Fibroblast of skin of right biceps (primary cell): ENCODE measurements at places on chromosomes 4 and X.

DNA sequence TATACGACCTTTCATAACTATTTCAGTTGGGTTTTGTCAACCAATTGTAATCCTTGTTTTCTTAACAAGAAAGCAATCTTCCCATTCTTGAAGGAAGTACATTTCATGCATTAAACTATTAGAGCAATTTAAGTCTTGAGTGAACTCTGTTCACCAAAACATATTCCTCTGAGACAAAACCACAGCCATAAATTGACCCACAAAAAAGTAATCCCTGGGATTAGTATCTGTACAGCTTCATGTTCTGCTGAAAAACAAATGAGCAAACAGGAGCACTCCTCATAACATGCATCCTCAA, 207.0 kb upstream of the PDE5A start:
- DNase-seq, result peak; percentile 7

DNA sequence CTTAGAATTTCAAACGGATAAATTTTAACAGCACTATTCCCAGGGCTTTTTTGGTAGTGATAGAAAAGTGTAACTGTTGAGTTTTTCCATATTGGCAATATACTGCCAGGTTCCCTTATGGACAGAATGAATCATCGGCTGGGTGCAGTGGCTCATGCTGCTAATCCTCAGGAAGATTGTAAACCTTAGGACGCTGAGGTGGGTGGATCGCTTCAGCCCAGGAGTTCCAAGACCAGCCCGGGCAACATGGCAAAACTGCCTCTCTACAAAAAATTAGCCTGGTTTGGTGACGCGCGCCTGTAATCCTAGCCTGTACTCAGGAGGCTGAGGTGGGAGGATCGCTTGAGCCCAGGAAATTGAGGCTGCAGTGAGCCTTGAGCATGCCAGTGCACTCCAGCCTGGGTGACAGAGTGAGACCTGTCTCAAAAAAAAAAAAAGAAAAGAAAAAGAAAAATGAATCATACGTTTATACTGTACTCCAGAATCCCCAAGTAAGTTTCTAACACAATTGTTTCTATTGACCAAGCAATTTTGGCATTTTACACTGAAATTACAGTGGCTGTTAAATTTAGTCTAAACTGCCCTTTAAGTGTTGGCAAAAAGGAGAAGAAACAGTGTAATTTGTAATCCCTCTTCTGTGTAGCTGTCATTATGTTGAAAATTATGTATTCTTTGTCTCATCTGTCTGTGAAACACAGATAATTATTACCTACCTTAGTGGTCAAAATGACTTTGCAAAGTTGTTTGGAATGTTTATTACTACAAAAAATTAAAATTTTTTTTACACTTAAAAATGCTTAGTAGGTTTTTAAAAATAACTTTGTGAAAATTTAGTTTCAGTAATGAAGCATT, 1.8 kb downstream of the SLC30A9 start:
- peak; percentile 6 for DNase-seq

GRCh38 chrX:57286507-57287251, at the start of gene FAAH2:
FAAH2 (plus strand) TSS chrX:57286706; CDS start chrX:57286826, 120 bp downstream.
- no peak for DNase-seq

- DNase-seq, result no peak
These were observed 111.5 kb downstream of the LARP7 start for GRCh38 chr4:112748352-112748878.
